Astrocyte (in vitro differentiated cells and primary cell): ENCODE measurements at places on chromosomes 6 and 20. TPM values are rescaled to one million over a fixed set of nuclear protein-coding genes. Genes with fewer than 3 reads are reported as not detected.

- DNase-seq, result no peak
These were observed 219.4 kb upstream of the SSTR4 start for GRCh38 chr20:22815603-22816315.

DNA sequence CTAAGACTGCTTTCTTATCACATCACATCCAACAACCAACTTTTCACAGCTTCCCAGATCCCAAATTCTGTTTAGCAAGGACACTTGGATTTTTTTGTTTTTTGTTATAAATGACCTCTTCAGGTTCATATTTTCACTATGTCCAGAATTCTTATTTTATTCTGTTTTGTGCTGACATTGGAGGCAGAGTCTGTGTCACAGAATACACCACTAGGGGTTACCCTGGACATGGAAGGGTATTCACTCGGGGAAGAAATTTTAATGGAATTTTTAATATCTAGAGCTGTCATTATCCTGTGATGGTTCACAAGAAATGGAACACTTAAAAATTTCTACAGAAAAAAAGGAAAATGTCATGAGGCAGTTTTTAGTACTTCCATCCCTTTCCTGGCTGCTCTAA is 12.0 kb upstream of the SLC2A12 start:
- no peak for DNase-seq

SLC17A2 gene
- total RNA-seq, result not detected in 2 replicates

PLCB1 gene
- 10.7 and 11.0 TPM in 2 replicates for total RNA-seq

LAMA5 gene
- 285 and 350 TPM in 2 replicates for total RNA-seq

ZSCAN31 gene
- total RNA-seq, result 1.1 and 1.6 TPM in 2 replicates

ZSCAN23 gene
- total RNA-seq, result 3.0 and 4.8 TPM in 2 replicates

HLA-C gene
- 587 and 786 TPM in 2 replicates for total RNA-seq

RAET1E gene
- not detected in 2 replicates for total RNA-seq

GRCh38 chr6:169702840-169703246 is 917 bp downstream of the C6orf120 start:
- DNase-seq, result no peak
